Glutamatergic neuron (in vitro differentiated cells): ENCODE measurements at places on chromosomes 11 and 22. TPM values are rescaled to one million over a fixed set of nuclear protein-coding genes. Genes with fewer than 3 reads are reported as not detected.

KREMEN1 gene
- 20.5 TPM for total RNA-seq

DNA sequence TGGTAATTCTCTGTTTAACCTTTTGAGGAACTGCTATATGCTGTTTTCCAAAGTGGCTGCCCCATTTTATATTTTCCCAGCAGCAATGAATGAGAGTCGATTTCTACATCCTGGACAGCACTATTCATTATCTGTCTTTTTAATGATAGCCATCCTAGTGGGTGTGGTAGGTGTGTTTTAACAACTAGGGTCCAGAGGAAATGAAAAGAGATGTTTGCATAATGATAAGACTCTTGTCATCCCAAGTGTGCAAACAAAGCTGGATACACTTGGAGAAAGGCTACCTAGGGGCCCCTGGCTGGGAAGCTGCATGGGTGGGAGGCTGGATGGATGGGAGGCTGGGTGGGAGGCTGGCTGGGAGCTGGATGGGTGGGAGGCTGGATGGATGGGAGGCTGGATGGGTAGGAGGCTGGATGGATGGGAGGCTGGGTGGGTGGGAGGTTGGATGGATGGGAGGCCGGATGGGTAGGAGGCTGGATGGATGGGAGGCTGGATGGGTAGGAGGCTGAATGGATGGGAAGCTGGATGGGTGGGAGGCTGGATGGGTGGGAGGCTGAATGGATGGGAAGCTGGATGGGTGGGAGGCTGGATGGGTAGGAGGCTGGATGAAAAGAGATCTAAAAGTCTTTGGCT, 158.0 kb downstream of the DSCAML1 start:
- no peak overlapping the region for H3K4me3 ChIP-seq
- H3K4me1 ChIP-seq, result peaks cover 9% of the 10 kb centered on the region
- H3K27me3 ChIP-seq, result peaks cover 8% of the 10 kb centered on the region
- no peaks in the 10 kb centered on the region for H3K36me3 ChIP-seq
- no peak overlapping the region for H3K27ac ChIP-seq
- DNase-seq, result peak; percentile 1

DNA sequence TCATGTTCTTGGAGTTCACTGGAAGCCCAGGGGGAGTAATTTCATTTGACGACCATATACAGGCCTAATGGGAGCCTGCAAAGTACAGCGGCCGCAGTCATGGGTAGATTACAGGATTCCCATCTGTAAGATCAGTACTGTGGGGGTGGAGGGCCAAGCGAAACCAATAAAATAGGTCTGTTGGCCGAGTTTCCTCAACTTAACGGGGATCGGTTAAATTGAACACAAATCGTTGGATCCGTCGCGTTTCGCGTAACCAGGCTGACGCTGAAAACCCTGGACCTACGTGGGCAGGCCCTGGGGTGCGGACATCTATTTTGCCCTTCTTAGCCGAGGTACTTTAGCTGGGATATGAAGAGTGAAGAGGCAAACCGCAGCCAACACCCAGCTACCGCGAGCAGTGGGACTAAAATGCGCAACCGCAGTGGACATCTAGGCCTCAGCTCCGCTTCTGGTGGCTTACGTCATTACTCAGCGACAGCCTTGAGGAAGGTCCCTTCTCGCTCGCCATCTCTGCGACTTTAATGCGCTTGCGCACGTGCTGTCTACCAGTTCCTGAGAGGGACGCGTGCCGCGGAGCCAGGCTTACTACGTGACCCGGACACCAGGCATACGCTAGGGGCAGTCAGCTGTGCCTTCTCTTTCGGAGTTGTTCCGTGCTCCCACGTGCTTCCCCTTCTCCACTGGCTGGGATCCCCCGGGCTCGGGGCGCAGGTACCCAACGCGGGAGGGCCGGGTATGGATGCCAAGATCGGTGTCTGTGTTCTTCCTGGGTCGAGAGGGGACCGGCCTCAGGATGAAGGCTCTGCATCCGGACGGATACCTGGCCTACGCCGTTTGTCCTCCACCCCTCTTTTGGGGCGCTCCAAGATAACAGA, at the start of gene NAT10:
Gene NAT10, plus strand, starts transcription at position 551 of the 878 bp plus-strand sequence. CDS start 2,597 bp downstream, outside the sequence.
- H3K27ac ChIP-seq, result peak within 1 kb of the TSS; percentile 92
- no peaks in the 10 kb centered on the region for H3K36me3 ChIP-seq
- peaks cover 24% of the 10 kb centered on the region for H3K4me1 ChIP-seq
- DNase-seq, result peak; percentile 96
- H3K27me3 ChIP-seq, result peaks cover 14% of the 10 kb centered on the region
- H3K4me3 ChIP-seq, result peak within 1 kb of the TSS; percentile 92

MFRP gene
- not detected for total RNA-seq

DNA sequence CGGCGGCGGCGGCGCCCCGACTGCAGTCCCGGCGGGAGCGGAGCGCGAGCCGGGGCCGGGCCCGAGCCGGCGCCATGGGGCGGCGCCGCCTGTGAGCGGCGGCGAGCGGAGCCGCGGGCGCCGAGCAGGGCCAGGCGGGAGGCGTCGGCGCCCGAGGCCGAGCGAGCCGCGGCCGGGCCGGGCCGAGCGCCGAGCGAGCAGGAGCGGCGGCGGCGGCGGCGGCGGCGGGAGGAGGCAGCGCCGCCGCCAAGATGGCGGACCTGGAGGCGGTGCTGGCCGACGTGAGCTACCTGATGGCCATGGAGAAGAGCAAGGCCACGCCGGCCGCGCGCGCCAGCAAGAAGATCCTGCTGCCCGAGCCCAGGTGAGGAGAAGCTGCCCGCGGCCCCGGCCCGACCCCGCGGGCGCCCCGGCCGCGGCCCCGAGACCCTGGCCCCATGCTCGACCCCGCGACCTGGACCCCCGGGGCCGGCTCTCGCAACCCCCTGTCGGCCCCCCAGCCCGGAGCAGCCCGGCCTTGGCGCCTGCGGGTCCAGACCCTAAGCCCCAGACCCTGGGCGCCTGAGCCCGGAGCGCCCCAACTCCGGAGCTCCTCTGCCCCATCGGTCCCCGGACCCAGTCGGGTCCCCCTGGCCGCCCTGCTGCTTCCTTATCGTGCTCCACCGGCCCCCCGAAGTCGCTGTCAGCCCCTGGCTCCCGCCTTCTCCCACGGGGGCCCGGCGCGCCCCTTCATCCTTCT, at the start of gene GRK2:
Gene GRK2, plus strand, starts transcription at position 25 of the 739 bp plus-strand sequence. Its CDS starts 227 bp downstream, at position 252.
- H3K36me3 ChIP-seq, result no peaks in the 10 kb centered on the region
- H3K27ac ChIP-seq, result peak within 1 kb of the TSS; percentile 80
- peaks cover 17% of the 10 kb centered on the region for H3K27me3 ChIP-seq
- peak; percentile 55 for DNase-seq
- H3K4me1 ChIP-seq, result peaks cover 27% of the 10 kb centered on the region
- H3K4me3 ChIP-seq, result peak within 1 kb of the TSS; percentile 95

GAL3ST1 gene
- total RNA-seq, result 1.8 TPM

OR52E8 gene
- total RNA-seq, result not detected

C2CD2L gene
- total RNA-seq, result 32.8 TPM

PRR33 gene
- total RNA-seq, result not detected

GRCh38 chr22:27226666-27227065, 569.3 kb downstream of the MIAT start:
- no peaks in the 10 kb centered on the region for H3K36me3 ChIP-seq
- no peak overlapping the region for H3K27ac ChIP-seq
- no peaks in the 10 kb centered on the region for H3K27me3 ChIP-seq
- H3K4me3 ChIP-seq, result no peak overlapping the region
- DNase-seq, result no peak

- peaks cover 8% of the 10 kb centered on the region for H3K4me1 ChIP-seq
- no peak for DNase-seq
- peaks cover 10% of the 10 kb centered on the region for H3K27me3 ChIP-seq
- H3K36me3 ChIP-seq, result no peaks in the 10 kb centered on the region
- peak overlapping the region; percentile 100 for H3K4me3 ChIP-seq
Observed at GRCh38 chr11:65183201-65183891, 1.6 kb downstream of the CAPN1 start.

GRCh38 chr11:4511282-4512245, 29.1 kb downstream of the OR52K1 start:
- no peak for DNase-seq
- H3K36me3 ChIP-seq, result peaks cover 6% of the 10 kb centered on the region
- peaks cover 4% of the 10 kb centered on the region for H3K27me3 ChIP-seq
- peaks cover 12% of the 10 kb centered on the region for H3K4me1 ChIP-seq

WBP2NL gene
- total RNA-seq, result not detected

POU2AF3 gene
- not detected for total RNA-seq

GRCh38 chr11:9060700-9061111, 30.7 kb downstream of the SCUBE2 start:
- peaks cover 4% of the 10 kb centered on the region for H3K4me1 ChIP-seq
- H3K36me3 ChIP-seq, result no peaks in the 10 kb centered on the region
- no peak overlapping the region for H3K4me3 ChIP-seq
- no peak for DNase-seq
- H3K27me3 ChIP-seq, result peaks cover 3% of the 10 kb centered on the region

- H3K4me1 ChIP-seq, result peaks cover 9% of the 10 kb centered on the region
- peaks cover 32% of the 10 kb centered on the region for H3K36me3 ChIP-seq
- H3K27me3 ChIP-seq, result peaks cover 12% of the 10 kb centered on the region
- no peak overlapping the region for H3K27ac ChIP-seq
- no peak overlapping the region for H3K4me3 ChIP-seq
- no peak for DNase-seq
Observed at GRCh38 chr11:19604679-19605375, 107.8 kb upstream of the NAV2 start.

PATE4 gene
- total RNA-seq, result not detected

DNA sequence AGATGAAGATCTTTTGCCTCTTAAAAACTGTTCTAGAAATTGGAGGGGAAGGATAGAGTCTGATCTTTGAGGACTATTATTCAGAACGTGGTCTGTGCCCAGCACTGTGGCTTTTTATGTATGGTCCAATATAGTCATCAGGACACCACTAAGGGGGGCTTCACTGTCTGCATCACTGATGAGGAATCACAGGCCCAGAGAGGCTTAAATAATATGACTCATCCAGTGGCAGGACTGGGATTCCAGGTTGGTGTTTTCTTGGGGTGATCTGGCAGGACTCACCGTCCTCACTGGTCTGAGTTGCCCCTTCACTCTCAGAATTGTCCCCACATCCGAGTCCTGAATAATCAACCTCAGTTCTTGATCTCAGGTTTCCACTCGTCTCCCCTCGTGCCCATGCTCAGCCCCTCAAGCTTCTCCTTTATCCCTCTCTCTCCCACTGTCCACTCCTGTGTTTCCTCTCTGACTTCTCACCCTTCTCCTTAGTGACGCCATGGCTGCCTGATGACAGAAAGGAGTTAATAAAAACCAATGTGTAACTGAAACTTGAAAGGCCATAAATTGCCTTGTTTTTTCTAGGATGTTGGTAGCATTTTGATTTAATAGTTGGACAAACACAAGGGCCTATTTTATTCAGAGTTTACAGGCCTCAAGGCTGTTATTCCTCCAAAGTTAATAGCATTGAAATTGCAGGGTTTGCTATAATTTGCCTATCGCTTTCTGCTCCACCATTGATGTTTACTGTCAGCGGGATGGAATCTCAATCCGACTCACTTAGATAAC, 95.7 kb upstream of the NNMT start:
- no peaks in the 10 kb centered on the region for H3K27me3 ChIP-seq
- DNase-seq, result no peak
- no peak overlapping the region for H3K27ac ChIP-seq
- peaks cover 8% of the 10 kb centered on the region for H3K4me1 ChIP-seq
- H3K36me3 ChIP-seq, result no peaks in the 10 kb centered on the region

IL17REL gene
- not detected for total RNA-seq

DNA sequence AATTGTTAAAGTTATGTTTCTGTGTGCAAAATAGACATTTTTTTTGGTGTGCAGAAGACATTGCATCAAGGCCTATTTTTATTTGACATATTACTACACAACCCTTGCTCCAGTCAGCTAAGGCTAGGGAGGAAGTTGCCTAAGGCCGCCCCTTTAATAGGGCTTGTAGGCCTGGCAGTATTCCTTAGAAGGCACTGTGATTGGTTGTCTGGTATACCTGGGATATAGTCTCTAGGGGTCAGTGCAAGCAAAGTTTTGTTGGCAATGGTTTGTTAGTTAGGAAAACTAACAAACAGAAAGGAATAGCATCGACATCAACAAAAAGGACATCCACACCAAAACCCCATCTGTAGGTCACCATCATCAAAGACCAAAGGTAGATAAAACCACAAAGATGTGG, 16.9 kb downstream of the CCDC15 start:
- no peaks in the 10 kb centered on the region for H3K36me3 ChIP-seq
- H3K27me3 ChIP-seq, result no peaks in the 10 kb centered on the region
- H3K4me1 ChIP-seq, result no peaks in the 10 kb centered on the region
- DNase-seq, result no peak
- no peak overlapping the region for H3K27ac ChIP-seq
- no peak overlapping the region for H3K4me3 ChIP-seq

- H3K36me3 ChIP-seq, result no peaks in the 10 kb centered on the region
- no peak for DNase-seq
- no peak overlapping the region for H3K4me3 ChIP-seq
- H3K4me1 ChIP-seq, result no peaks in the 10 kb centered on the region
- H3K27me3 ChIP-seq, result peaks cover 1% of the 10 kb centered on the region
- no peak overlapping the region for H3K27ac ChIP-seq
Observed at GRCh38 chr11:121626507-121626875, 173.7 kb upstream of the SORL1-AS1 start.
